Erythroblast (primary cell): ENCODE measurements at places on chromosomes 13 and 19.

GRCh38 chr13:109785892-109786450, 412 bp downstream of the IRS2 start:
- DNase-seq: peak; percentile 77

DNA sequence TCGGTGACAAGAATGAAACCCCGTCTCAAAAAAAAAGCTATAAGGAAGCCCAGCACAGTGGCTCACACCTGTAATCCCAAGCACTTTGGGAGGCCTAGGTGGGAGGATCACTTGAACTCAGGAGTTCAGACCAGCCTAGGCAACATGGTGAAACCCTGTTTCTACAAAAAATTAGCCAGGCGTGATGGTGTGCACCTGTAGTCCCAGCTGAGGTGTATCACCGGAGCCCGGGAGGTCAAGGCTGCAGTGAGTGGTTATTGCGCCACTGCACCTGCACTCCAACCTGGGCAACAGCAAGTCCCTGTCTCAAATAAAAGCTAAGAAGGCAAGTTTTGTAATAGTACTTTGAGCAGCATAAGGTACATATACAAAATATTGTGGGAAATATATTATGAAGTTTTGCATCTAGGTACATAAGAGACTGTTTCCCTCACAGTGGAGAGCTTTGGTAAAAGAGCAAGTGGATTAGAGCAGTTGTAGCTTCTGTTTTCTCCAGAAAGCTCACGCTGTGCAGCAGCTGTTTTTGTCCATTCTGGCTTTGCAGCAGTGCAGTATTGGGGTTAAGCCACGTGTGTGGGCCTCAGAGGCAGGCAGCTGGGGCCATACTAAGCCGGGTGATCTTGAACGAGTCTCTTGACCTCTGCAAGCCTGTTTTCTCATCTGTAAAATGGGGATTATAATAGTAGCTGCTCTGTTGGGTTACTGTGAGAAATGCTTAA, 35.4 kb downstream of the ARHGAP35 start:
- no peak for DNase-seq

- no peak for DNase-seq
These were observed 560.2 kb downstream of the DACH1 start for GRCh38 chr13:71306821-71307220.

DNA sequence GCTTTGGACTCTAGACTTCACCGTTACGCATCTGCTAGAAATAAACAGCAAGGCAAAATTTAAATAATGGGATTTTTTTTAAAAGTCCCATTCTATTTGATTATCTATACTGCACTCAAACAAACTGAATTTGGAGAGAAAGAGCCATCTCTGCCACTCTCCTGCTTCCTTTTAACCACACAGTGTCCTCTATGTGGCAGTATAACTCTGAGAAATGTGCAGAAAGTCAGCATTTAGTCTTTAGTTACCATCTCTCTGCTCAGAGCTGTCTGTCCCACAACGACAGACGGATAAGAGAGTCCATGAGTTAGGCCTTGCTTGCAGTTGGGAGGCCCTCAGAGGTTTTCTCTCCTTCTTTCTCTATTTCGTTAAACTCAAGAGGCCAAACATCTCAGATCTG, 21.2 kb downstream of the CCNA1 start:
- no peak for DNase-seq

DNA sequence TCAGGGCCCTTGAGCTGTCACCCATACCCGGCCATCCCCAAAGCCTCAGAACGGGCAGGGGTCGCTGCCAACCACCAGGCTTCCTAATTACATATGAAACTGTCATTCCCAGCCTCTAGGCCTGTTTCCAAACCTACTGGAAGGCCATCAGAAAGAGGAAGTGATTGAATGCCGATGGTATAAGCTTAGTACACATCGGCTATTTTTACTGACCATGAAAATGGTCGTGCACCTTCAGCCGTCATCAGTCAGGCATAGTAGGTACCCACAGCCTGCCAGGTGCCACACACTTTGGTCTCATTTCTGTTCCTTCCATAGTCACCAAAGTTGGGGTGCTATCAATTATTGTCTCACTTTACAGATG, 10.2 kb downstream of the KRI1 start:
- DNase-seq: no peak

DNA sequence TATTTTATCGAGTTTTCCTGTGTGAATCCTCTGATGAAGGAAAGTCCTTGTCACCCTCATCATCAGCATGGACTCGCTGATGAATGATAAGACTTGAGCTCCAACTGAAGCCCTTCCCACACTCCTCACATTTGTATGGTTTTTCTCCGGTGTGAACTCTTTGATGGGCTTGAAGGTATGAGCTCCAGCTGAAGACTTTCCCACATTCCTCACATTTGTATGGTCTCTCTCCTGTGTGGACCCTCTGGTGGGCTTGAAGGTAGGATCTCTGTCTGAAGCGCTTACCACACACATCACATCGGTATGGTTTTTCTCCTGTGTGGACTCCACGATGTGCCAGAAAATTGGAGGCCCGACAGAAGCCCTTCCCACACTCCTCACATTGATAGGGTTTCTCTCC, 21.7 kb downstream of the ZNF45 start:
- DNase-seq: peak; percentile 26

DNA sequence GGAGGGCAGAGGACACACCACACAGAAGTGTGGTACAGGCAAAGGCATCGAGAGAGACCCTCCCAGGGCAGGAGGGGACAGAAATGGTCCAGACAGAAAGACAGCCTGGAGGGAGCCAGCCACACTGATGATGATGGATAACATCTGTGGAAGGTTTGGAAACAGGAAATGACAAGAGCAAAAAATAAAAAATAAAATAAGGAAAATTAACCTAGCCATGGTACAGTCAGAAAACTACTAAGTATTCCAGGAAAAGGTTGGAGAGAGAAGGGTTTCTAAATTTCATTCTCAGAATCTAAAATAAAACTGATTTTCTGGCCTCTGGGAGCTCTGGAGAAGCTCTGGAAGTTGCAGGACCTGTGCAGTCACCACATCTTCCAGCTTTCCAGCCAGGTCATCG, 115.2 kb upstream of the VSTM2B start:
- DNase-seq: no peak

- DNase-seq: no peak
These were observed 373.4 kb downstream of the SLITRK1 start for GRCh38 chr13:83508771-83509301.

GRCh38 chr19:28936001-28936400, 276.9 kb downstream of the UQCRFS1 start:
- DNase-seq: no peak

- no peak for DNase-seq
These were observed 15.0 kb upstream of the ZNF561 start for GRCh38 chr19:9636018-9636417.

DNA sequence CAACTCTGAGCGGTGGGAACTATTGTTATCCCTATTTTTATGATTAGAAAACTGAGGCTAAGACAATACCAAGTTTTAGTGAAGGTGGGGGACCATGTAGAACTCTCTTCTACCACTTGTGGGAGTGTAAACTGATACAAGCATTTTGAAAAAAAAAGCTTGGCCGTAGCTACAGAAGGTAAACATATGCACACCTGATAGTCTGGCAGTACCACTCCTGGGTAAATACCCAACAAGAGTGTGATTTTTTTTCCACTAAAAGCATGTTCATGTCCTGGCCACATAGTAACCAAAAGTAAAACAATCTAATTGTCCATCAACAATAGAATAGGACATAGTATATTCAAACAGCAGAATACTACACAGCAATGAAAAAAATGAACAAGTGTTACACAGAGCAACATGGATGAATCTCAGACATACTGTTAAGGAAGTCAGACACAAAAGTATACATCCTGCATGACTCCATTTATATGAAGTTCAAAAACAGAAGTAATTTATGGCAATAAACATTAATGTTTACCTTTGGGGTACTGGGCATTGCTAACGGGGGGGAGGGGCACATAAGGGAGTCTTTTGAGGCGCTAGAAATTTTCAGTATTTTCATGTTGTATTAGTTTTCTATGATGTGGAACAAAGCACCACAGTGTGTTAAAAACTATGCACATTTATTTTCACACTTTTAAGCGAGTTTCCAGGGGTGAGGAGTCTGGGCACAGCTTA, 6.4 kb upstream of the SPATA13 start:
- DNase-seq: no peak

GRCh38 chr19:38262585-38263268, 1.6 kb upstream of the SPINT2 start:
- no peak for DNase-seq

DNA sequence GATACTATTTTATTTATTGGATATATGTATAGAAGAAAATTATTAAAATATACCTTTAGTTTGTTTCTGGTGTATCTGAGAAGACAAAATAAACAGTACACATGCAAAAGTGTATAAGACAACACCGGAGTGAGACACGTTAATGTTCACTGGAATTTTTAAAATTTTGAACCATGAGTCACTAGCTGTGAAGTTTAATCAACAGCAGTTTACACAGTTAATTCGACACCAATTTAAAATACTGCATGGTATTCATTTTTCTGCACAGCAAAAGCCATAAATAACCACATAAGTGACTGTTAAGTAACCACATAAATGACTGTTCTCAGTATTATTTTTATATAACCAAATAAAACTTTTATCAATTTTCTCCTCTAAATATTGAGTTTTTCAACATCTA, 418.7 kb upstream of the NBEA start:
- DNase-seq: no peak

- peak; percentile 34 for DNase-seq
These were observed 12.8 kb upstream of the ZNF682 start for GRCh38 chr19:20051841-20052768.

- DNase-seq: no peak
These were observed 1.4 kb downstream of the LENG9 start for GRCh38 chr19:54462047-54462654.

- DNase-seq: no peak
These were observed 2.1 kb downstream of the TRIM13 start for GRCh38 chr13:49998714-49999624.

GRCh38 chr19:36215276-36216123, 594 bp downstream of the ZNF146 start:
- peak; percentile 61 for DNase-seq
